ENCODE measurements at places on chromosomes 3 and 15.

- DNase-seq = no peak
These were observed 12.5 kb upstream of the C15orf61 start for GRCh38 chr15:67508407-67508806.

DNA sequence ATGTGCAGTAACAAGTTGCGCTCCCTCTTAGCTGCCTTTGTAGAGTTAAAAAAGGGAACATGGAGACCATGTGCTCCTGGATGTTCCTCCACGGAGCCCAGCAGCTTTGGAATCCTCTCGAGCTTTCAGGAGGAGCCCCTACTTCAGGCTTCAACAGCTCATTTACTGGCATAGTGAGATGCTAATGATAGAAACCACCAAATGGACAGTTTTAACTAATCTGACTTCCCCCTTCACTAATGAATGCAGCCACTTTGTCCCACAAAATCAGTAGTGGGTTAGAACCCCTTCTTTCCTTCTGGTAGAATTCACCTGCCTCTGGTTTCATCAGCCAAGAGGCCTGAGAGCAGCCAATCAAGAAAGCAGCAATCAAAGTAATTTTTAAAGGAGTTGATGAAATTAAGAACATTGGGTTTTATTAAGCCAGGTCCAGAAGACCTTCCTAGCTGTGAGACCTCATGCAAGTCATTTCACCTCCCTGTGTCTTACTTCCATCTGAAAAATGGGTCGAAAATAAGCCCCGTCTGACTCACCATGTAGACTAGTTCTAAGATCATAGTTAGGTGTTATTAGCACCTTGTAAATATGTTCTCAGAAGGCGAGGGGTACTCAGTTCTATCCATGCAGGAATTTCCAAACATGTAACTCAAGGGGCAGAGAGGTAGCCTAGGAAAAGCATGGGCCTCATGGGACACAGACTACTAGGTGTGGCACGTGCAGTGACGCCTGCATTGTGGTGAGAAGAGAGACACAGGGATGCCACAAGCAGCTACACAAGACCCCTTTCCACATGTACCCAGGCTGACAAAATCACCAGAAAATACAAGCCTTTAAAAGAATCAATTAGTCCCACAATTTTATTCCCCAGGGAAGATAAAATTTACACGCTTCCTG, 179.7 kb upstream of the LPP start:
- no peak for DNase-seq

GRCh38 chr3:16313886-16314645, 49.1 kb downstream of the OXNAD1 start:
- DNase-seq = no peak

DNA sequence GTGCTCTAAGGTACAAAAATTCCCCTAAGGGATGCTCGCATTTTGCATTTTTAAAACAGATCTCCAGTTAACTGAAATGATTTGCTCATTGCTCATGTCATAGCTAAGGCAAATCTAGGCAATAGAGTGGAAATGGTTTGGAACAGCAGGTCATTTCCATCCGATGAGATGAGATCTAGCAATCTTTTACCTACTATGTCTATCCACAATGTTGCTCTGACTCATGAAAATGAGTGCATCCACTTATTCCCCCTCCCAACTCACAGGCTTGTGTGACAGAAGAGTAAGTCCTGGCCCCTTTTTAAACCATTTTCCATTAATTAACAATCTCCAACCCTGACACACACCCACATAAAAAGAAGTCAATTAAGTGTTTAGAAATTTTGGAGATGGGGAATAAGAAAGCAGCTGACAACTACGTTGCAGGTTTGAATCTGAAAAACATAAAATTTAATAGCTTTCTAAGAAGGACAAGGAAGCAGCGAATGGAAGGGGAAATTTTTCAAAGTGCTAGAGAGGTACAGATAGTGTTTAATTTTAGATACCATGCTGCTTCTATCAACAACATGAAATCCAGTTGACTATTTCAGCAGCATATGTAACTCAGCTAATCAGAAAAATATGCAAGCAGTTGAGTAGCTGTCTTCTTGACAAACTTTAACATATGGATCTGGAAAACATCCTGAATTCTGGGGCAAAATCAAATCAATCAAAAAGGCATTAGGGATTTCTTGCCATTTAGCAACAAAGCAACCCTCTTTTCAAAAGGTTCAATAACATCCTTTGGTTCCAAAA, 112.0 kb downstream of the TMCO5A start:
- no peak for DNase-seq

DNA sequence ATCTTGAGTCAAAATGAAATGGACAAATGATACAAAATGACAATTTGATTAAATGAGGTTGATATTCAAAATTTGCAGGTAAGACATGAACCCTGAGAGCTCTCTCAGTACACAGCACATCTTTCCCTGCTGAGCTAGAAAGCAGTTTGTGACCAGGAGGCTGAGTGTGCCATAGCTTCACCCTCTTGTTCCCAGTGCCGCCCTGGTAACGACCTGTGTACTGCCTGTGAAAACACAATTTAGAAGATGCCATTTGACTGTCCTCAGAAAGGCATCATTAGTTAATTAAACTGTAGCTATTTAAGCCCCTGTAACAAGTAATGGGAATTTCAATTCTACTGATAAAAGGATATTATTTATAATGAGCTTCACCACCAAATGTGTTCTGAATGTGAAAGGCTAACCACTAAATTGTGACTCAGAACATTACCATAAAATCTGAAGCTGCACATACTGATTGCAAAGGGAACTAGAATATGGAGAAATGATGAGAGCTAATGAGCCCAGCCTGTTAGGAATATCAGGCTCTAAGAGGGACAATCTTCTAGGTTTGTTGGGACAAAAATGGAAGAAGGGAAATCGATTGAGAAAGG, 212.9 kb upstream of the ARPP21 start:
- DNase-seq = no peak

DNA sequence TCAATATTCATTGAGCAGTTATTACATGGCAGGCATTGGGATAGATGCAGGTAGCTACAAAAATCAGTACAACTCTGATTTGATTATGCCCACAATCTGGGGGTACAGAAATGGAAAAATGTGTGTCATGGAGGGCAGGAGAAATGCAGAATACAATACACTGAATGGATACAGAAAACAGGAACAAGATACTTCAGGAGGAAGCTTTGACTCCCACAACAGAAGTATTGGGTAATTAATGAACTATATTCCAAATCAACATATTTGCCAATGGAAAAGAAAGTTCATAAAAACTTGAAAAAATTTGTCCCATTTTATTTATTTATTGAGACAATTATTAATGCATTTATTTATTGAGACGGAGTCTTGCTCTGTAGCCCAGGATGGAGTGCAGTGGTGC, 207.0 kb downstream of the SUCLG2 start:
- DNase-seq = no peak

Measured in kidney (tissue), 22 donors.